ENCODE measurements at places on chromosomes 11 and 22.

DNA sequence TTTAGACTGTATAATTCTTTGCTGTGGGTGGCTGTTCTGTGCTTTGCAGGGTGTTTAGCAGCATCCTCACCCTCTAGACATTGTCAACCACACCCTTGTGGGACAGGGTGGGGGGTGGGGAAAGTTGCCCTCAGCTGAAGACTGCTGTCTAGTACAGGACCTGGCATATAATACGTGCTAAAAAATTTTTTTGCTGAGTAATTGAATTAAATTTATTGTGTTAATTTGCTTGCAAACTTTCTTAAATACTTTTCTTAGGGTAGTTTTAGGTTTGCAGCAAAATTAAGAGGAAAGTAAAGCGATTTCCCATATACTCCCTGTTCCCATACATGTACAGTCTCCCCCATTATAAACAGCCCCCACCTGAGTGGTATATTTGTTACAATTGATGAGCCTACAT lies 268.5 kb downstream of the SOX6 start:
- DNase-seq = no peak

DNA sequence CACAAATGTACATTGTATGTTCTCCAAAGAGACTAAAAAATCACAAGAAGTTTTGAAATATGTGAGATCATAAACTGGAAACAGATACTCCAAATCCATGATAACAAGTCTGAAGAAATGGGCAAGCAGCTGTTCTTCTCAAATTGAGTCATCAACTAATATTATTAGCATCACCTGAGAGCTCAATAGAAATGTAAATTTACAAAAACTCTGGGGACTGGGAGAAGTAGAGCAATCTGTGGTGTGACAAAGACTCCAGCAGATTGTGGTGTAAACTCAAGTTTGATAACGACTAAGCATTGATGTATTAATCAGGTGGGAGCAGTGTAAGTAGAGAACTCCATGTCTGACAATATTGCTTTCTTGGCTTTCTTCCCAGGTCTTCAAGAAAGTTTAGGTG lies 53.2 kb downstream of the GLYATL1 start:
- no peak for DNase-seq

DNA sequence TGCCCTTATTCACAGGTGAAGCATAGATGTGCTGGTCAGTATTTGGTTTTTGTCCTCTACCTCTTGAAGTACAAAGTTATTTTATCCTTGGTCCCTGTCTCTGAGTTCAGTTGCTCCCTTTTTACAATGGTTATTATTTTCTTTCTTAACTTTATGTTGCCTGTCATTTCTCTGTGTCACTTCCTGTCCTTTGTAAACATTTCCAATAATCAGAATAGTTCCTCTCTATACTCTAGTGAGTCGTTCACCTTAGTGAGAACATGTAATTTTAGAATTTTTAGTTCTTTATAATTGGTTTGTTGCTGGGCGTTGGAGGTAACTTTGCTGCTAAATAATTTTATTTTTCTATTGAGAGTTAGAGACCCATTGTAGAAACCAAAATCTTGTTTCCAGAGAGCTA lies 16.0 kb downstream of the CSTPP1 start:
- DNase-seq = no peak

DNA sequence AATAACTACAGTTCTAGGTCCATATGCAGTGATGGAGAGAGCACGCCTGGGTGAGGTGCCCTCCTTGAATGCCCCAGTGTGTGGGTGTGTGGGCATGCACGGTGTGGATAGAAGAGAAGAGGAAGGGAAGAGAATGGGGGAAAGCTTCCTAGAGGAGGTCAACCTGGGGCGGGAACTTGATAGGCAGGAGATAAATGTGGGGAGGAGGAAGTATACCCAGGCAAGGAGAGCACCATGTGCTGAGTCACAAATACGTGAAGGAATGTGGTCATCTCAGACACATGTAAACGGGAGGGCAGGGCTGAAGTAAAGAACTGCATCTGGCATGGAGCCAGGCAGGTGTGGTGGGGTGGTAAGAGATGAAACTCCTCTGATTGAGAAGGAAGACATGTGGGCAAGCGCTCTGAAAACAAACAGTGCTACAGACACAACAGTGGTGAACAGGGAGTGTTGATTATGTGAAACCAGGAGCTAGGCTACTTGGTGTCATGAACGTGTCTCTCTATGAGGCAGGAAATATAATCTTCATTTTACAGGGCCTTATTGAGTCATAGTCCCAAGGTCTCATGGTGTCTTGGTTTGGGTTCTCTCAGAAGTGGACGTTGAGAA lies 61.5 kb upstream of the EED start:
- no peak for DNase-seq

GRCh38 chr11:92975285-92975684 lies 5.8 kb downstream of the MTNR1B start:
- DNase-seq = no peak

DNA sequence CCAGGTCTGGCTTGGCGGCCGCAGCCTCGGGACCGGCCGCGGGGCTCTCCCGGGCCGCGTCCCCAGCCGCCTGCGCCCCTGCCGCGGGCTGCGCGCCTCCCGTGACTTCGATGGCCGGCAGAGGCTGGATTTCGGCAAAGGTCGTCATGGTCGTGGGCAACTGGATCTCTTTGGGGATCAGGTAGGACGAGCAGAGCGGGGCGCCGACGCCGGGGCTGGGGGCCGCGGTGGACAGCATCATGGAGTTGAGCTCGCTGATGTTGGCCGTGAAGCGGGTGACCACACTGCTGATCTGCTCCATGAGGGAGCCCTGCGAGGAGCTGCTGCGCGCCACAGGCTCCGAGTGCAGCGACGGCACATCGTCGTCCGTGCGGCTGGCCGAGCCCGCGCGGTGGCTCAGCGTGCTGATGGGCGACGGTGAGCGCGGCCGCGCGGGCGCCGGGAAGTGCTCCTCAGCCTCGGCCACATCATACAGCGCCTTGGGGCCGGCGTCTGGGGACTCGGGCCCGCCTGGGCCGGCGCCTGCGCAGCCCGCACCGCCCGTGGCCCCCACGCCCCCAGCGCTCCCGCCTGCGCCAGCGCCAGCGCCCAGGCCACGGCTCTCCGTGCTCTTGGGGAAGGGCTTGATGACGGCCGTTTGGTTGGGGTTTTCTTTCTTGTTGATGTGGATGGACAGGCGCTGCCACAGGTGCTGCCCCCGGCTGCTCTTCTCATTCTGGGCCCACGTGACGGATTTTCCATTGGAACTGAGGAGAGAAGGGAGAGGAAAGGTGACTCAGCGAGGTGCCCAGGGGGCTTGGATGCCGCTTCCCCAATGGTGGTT lies 171.4 kb upstream of the CTSC start:
- no peak for DNase-seq

- DNase-seq = no peak
Measured at GRCh38 chr22:44473166-44473565, 24.9 kb downstream of the RTL6 start.

- DNase-seq = no peak
Measured at GRCh38 chr11:65045061-65045460, 4.1 kb downstream of the SAC3D1 start.

- DNase-seq = no peak
Measured at GRCh38 chr22:31343235-31344191, 2.6 kb downstream of the PATZ1 start.

DNA sequence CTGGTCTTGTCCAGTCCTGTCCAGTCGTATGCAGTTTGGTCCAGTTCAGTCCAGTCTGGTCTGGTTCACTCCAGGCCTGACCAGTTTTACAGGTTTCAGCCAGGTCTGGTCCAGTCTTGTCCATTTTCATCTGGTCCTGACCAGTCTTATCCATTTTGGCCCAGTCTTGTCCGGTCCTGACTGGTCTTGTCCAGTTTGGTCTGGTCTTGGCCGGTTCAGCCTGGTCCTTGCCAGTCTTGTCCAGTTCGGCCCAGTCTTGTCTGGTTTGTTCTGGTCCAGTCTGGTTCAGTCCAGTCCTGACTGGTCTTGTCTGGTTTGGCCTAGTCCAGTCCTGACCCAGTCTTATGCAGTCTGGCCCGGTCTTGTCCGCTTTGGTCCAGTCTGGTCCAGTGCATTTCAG lies 380.2 kb downstream of the OR4C45 start:
- DNase-seq = no peak

- no peak for DNase-seq
Measured at GRCh38 chr11:87878373-87878825, 296.8 kb downstream of the RAB38 start.

- DNase-seq = no peak
Measured at GRCh38 chr22:20567993-20568417, 60.6 kb downstream of the MED15 start.

DNA sequence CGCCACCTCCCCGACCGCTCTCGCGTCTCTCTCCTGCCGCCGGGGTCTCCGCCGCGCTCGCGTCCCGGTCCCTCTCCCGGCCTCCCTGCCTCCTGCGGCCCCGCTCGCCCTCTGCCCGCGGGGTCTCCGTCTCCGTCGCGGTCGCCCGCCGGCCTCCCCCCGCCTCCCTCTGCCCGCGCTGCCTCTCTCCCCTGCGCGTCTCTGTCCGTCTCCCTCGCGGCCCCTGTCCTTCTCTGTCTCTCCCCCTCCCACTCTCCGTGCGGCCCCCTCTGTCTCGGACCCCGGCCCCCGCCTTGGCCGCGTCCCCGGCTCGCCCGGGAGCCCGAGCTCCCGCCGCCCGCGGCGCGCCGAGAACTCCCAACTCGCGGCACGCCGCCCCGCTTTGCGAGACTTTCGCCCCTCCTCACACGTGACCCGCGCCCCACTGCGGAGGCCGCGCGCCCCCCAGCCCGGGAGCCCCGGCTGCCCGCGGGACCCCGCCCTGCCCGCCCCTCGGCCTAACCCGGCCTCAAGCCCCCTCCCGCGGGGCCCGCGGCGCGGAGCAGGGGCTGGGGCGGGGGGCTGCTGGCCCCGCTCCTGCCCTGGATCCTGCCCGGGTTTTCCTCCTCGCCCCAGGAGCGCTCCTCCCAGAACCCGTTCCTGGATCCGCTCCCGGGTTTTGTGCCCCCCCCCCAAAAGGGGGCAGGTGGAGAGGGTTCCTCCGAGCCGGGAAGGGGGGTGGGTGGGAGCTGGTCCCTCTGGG lies 702 bp upstream of the KCNJ4 start:
- no peak for DNase-seq

DNA sequence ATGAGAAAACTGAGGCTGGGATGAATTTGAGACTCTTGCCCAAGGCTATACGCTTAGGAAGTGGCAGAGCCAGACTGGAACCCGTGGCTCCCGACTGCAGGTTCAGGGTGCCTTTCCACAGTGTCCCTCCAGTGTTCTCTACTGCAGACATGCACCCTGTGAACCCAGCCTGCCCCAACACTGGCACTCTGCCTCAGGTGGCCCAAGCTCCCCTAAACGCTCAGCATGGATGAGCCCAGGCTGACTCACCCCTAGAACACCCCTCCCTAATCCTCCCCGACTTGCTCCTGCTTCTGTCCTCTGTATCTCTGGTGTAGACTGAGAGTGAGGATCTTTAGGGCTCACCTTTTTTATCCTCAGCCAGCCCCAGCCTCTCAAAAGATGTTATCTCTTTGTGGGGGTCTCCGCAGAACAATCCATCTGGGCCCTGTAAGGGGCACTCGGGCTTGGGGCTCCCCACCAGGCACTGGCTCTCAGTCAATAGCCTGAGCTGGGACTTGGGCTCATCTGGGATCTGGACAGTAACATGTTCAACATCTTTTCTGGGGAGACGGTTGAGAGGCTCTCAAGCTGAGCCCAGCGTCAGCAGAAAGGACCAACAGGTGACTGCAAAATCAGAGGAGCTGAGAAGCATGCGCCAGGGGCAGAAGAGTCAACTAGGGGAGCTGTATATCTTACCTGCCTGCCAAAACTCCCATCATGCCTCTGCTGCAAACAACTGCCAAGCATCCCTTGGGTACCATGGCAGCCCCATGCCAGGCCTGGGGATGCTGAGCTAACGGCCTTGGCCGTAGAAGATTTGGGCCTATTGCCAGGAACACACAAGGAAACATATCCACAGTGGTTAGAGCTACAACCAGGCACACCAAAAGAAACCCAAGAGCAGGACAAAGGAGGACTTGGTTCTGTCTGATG lies 176.2 kb downstream of the BUD13 start:
- DNase-seq = no peak

DNA sequence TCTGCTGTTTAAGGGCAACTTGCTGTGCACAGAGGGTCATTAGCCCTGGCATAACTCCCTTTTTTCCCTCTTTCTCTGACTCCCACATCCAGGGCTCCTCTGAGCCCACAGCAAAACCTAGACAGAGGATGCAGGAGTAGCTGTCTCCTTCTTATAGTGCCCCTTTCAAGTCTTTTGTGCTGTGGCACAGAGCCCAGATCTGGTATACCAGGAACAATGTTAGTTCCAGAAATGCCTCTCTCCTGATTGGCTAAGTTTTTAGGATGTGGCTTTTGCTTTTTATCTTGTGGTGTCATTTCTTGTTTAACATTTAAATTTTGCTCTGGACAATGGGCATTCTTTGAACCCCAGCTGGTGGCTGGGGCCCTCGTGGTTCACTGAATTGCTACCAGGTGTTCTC lies 25.6 kb upstream of the RRM1 start:
- no peak for DNase-seq

- no peak for DNase-seq
Measured at GRCh38 chr11:79538775-79539174, 97.9 kb upstream of the TENM4 start.

GRCh38 chr11:114366331-114367243 lies 33.7 kb downstream of the C11orf71 start:
- no peak for DNase-seq

DNA sequence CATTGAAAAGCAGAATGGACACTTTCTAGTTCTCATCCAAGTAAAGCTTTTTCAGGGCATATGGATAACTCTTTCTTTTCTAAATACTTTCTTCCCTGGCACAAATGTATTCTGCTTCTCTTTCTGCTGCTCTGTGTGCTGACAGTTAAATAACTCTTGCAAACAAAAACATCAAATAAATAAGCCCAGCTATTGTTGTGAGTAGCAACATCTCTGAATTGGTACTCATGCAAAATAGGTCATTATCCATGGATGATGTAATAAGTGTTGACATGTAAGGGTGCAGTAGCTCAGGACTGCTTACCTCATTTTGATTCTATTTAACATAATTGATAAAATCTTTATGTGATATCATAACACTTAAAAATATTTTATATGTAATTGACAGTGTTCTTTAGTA lies 164.3 kb downstream of the MSANTD4 start:
- no peak for DNase-seq

GRCh38 chr22:27404441-27404840 lies 397.1 kb downstream of the MN1 start:
- DNase-seq = no peak

DNA sequence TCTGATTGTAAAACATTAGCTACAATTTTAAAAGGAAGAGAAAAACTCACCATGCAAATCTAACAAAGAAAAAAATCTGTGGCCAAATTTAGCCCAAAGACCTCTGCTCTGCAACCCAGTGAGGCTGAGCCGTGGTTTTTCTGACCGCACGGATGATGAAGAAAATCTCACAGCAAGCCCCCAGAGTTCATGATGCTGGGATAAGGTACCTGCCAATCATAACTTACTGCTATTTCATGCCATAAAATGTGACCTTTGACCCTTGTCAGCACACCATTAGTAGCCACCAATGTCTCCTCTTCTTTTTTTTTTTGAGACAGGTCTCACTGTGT lies 11.1 kb downstream of the CERK start:
- no peak for DNase-seq

All from naive thymus-derived CD4-positive, alpha-beta T cell (primary cell).